ENCODE measurements at places on chromosomes 13 and 19.
A peak's percentile ranks its signal among the peaks of the same experiment; 100 is the strongest.

DNA sequence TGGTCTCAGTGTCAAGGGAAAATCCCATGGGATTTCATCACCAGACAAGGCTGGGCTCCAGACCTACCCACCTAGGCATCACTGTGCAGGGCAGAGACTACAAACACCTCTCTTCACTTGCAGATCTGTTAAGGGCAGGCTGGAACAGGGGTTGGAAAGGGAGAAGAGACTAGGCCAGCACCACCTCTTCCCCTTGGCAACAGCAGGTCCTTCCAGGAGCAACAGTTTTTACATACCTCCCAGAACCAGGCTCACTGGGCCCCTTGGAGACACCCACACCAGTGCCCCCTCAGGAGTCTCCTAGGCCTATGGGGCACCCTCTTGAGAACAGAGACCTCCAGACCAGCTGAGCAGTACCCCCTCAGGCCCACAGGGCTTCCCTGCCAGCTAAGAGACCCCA is 2.5 kb upstream of the UBE2M start:
- no peak for DNase-seq

DNA sequence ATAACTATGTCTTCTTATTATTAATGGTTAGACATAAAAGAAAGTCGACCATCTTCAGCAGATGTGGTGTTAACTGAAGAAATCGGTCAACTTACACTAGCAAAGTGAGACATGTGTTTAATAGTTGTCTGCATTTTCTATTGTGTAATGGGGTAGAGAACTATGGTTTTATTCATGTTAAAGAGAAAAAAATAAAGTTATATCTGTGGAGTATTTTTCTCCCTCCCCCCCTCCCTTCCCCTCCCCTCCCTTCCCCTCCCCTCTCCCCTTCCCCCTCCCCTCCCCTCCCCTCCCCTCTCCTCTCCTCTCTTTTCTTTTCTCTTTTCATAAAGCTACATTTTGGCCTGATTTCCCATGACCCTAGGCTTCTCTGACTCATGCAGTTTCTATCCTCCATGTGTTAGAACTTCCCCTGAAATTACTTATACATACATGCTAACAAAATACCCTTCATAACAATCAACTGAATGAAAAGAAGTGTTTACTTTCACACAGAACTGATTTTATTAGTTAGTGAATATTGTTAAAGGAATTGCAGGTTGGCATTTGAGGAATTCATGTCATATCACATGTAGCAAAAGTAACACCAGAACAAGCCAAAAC is 1431.0 kb upstream of the ATXN8OS start:
- DNase-seq: no peak

DNA sequence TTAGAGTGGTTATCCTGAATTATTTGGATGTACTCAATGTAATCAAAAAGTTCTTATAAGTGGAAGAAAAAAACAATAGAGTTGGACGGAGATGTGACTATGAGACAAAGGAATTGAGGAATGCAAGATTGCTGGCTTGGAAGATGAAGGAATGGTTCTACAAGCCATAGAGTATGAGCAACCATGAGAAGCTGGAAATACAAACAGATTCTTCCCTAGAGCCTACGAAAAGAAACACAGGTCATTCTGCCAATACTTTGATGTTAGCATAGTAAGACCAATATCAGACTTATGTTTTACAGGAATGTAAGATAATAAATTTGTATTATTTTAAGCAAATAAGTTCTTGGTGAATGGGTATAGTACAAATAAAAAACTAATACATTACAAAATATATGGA is 249.2 kb downstream of the DIAPH3 start:
- DNase-seq: no peak

DNA sequence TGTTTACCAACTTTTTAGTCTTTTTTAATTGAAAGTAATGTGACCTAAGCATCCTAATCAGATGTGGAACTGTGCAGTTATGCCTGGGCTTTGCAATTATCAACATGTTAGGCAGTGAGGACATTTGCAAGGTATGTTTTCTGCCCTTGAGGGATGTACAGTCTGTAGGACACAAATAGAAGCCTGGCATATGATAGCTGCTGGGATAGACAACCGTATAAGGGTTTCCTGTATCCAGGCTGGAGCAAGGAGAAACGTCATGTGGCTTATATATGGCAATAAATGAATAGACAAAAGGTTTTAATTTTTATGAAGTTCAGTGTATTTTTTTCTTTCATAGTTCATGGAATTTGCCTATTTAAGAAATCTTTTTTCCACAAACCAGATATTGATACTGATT is 2.0 kb upstream of the VPS36 start:
- DNase-seq: no peak

DNA sequence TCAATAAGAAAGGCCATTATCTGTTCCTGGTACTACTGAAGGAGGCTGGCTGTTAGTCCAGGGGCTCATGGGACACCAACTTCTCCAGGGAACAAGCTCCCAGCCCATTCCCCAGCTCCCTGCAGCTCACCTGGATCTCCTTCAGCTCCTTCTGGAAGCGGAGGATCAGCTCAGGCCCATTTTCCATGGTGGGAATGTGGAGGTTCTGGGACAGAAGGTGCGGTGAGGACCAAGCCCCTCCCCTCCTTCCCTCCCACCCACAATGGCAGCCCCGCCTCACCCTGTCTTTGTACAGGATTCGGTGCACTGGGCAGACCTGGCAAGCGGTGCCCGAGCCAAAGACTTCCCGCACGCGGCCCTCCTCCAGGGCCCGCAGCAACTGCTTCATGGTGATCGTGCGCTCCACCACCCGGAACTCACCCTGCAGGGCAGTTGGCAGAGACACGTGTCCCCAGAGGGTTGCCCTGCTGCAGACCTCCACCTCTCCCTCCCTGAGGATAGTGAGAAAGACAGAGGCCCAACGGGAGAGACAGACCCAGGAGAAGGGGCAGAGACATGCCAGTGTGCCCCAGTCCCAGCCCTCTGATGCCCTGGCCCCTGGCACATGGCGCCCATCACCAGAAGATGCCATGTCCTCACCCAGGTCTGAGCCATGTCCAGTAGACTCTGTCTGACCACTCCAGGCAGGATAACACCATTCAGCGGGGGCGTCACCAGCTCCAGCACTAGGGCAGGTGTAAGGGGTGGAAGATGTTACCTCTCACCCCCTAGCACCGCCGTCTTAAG is 14.3 kb downstream of the BCAT2 start:
- no peak for DNase-seq

DNA sequence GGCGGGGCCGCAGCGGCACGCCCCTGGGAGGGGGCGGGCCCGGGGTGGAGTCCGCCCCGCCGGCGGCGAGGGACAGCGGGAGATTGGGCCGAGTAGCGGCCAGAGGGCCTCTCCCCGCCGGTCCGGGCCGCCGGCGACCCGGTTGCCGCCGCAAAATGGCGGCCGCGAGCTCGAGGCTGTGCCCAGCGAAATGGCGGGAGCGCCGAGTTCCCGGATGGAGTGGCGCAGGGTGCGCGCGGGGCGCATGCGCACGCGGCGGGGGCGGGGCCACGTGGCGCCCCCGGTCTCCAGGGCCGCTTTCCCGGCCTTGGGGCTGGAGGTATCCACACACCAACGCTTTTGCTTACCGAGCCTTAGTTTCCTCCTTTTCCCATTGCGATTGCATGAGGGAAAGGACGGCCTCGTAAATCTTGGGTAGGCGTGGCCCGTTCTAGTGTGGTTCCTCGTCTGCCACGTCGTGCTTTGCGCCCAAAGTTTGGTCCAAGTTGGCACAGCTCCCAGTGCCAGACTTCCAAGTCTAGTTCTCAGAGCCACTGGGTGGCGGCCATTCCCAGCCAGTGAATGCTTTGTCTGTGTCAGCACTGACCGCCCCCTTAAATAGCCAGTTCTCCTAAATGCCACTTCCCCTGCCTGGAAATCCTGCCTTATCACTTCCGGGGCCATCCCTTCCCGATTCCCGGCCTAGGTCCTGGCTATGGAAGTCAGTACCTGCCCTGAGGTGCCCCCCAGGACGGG is 513 bp downstream of the CIRBP start:
- peak; percentile 88 for DNase-seq

GRCh38 chr13:35478271-35479037 is 2.0 kb upstream of the MAB21L1 start:
- DNase-seq: no peak

DNA sequence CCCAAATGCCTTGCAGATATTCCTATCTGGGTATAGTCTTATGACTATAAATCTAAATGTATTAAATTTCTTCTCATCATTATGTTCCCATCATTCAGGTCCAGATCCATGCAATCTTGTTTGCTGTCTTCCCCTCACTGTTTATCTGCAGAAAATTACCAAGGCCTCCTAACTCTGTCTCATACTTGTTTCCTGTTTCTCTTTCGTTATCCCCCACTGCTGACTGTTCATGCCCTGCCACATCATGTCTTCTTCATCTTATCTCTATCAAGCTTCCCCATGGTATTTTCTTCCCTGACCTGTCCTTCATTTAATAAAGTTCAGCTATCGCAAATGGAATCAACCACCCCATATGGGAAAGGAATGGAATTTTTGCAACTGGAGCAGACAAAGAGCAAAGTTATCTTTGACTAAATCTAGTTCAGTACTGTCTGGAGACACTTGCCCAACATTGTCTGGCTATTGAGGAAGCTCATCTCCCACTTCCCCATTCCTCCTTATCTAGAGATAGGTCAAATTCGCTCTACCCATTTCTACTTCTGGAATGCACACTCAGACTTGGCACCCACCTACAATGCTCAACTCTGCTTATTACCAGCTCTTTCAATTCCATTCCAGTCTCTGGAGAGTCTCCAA is 1358.1 kb downstream of the EFNB2 start:
- no peak for DNase-seq

DNA sequence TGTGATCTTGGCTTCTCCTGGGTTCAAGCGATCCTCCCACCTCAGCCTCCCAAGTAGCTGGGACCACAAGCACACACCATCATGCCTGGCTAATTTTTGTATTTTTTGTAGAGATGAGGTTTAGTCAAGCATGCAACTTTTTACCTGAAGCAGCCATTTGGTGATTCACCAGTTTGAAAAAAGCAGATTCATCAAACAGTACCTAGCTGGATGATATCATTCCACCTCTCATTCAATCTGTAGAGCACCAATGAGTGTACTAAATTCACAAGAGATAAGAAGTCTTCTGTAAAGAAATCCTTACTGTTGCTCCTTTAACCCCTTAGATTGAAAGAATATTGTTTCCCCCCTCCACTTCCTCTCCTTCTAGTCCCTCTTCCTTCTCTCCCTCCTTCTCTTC is 261.1 kb upstream of the RFC3 start:
- no peak for DNase-seq

DNA sequence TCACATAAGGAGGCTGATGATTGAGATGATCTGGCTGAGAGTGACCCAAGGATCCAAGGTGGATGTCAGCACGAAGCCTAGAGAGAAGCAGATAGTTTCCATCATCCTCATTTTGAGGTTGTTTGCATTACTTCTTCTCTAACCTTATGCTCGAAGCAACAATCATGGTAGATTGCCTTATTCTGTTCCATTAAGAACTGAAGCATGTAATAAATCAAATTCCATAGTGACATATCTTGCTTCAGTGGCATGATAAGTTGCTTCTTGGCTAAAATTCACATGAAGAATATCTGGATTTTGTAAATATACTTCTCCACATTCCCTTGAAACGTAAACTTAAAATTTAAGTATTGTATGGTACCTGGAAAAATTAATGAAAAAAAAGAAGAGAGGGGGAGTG is 377.8 kb upstream of the DACH1 start:
- no peak for DNase-seq

DNA sequence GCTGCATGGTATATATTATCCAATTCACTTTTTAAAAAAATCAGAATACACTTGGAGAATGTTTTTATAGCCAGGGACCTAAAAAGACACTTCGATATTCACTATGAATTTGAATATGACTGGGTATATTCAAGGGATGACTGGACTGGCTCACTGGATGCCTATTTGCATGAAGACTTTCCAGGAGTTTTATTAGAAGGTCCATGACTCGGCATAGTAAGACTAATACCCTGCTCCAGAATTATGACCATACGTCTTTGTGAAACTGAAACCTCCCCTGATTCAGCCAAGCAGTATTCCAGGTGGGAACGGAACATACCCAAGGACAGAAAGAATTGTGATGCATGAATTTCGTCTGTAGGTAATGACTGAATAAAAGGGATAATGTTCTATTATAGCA is 3.9 kb upstream of the FAM216B start:
- no peak for DNase-seq

DNA sequence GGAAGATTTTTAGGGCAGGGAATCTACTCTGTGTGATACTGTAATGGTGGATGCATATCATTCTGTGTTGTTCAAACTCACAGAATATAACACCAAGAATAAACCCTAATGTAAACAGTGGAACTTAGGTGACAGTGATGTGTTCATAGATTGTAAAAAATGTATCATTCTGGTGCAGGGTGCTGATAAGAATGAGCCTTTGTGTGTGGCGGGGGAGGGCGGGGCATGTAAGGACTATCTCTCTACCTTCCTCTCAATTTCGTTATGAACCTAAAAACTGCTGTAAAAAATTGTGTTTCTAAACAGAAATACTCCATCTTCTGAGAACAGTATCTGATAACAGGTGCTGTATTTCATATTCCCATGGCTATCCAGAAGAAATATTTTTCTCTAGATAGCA is 35.6 kb downstream of the TNFRSF19 start:
- no peak for DNase-seq

DNA sequence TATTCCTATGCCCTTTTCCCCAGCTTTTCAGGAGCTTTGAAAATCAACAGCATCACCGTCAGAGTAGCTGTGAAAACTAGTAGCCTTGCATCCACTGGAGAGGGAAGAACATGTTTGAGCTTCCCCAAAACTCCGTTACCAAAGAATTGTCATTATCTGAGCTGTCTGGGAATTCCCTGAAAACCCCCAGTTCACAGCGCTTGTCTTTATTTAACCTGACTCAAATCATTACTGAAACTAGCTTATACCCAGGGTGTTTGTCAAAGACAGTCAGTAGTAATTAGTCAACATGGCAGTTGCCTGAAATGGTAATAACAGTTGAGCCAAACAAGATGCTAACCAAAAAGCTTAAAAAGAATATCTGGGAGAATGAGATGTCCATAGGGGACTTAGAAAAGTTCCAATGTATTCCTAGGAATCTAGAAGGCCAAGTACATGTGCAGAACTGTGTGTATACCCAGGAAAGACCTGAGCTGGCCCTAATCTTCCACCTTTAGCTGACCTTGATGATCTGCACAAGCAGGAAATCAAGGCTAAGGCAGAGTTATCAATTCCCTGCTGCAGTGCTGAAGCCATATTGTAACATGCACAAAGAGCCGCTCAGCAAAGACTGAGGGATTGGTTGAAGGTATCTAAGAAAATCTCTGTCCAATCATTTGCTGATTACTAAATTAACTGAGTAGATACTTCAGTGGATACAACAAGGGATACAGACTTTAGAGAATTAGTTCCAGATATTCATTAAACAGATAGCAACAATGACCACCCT is 130.8 kb downstream of the KL start:
- DNase-seq: peak; percentile 27

DNA sequence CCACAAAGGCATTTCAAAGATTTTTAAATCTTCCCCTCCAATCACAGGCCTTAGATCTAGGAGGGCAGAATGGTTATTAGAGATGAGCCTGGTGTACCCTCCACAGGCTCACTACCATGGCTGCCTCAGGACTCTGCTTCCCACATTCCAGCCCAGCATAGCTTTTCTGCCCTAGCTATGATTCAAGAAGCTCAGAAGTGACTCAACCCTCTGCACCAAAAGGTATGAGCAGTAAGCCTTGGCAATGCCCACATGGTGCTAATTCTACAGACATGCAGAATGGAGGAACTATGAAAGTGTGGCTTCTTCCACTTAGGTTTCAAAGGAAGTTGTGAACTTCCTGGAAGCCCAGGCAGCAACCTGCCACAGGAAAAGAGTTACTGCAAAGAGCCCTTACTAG is 786.2 kb downstream of the SLITRK6 start:
- DNase-seq: no peak

- no peak for DNase-seq
Measured at GRCh38 chr19:53898636-53899341, 10.3 kb upstream of the CACNG7 start.

- DNase-seq: no peak
Measured at GRCh38 chr13:27869436-27870095, 50.2 kb upstream of the PDX1 start.

Data from GM12891 (cell line).